ENCODE measurements at places on chromosomes 12 and 14. TPM values are rescaled to one million over a fixed set of nuclear protein-coding genes. Genes with fewer than 3 reads are reported as not detected.

GRCh38 chr12:92141591-92142121, 4.0 kb downstream of the BTG1 start:
- DNase-seq: no peak

DNA sequence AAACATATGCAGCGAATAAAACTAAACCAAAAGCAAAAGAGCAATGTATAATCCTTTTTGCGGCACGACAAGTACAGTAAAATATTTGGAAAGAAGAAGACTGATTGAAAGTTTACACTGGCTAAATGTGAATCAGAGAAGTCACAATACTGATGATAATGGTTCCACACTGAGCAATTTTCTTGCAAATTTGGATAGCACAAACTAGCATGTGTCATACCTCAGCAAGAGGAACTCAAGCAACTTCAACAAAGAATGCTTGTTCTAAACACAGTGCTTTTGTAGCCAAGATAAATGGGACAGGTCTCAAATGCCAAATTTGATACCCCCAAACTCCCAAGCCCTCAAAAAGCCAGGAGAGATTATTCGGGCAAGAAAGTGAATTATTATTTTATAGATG, 839.1 kb downstream of the GALC start:
- DNase-seq: no peak

GRCh38 chr14:38718519-38718918, 384.5 kb downstream of the SEC23A start:
- DNase-seq: no peak

- DNase-seq: no peak
Observed at GRCh38 chr14:61705017-61705416, 9.7 kb downstream of the HIF1A start.

GRCh38 chr14:102903248-102903888, 19.1 kb upstream of the AMN start:
- no peak for DNase-seq

Gene TGM1
- polyA plus RNA-seq: 2.1 TPM

DNA sequence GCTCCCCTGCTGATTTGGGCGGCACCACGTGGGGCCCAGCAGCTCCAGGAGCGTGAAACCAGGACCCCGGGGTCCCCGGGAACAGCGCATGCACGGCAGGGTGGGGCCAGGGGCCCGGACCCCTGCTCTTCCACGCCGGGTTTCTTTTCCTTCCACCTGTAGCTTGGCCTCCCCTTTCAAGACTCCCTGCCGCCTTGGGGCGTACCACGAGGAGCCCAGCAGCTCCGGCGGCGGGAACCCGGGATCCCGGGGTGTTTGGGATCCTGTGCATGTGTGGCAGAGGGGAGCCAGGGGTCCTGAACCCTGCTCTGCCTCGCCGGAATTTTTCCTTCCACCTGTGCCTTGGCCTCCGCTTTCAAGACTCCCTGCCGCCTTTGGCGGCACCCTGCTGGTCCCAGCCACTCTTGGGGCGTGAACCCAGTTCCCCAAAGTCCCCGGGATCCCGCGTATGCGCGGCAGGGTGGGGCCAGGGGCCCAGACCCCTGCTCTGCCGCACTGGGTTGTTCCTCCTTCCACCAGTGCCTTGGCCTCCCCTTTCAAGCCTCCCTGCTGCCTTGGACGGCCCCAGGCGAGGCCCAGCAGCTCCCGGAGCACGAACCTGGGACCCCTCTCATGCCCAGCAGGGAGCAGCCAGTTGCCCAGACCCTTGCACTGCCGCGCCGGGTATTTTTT, 322.7 kb downstream of the ALG10 start:
- DNase-seq: no peak

Gene CCDC198
- 241 TPM for polyA plus RNA-seq

Gene CLEC4C
- not detected for polyA plus RNA-seq

DNA sequence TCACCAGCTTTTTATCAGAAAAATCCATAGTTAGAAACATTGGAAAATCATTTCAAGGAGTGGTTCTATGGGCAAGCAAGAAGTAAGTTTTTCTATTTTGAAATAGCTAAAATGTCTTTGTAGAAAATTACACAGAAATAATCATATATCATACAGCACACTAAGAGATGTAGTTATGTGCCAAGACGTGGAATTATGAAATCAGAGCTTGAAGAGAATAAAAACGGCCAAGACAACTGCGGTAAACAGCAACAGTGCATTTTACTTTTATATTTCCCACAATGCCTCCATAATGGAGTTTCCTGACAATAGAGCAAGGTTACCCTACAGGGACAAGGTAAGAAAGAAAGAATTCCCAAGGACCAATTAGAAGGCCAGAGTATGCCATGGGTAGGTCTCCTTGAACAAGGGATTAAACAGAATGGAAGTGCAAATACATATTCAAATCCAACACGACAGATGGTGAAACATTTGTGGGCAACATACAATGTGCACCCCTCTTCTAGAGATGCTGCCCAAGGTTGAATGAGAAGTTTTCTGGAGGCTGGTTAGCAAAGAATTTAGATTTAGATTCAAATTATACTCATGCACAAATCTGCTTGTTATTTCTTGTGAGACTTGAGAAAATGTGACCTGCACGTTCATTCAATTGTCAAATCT, 76.1 kb upstream of the BTG1 start:
- DNase-seq: no peak

Gene LIN52
- polyA plus RNA-seq: 17.1 TPM

DNA sequence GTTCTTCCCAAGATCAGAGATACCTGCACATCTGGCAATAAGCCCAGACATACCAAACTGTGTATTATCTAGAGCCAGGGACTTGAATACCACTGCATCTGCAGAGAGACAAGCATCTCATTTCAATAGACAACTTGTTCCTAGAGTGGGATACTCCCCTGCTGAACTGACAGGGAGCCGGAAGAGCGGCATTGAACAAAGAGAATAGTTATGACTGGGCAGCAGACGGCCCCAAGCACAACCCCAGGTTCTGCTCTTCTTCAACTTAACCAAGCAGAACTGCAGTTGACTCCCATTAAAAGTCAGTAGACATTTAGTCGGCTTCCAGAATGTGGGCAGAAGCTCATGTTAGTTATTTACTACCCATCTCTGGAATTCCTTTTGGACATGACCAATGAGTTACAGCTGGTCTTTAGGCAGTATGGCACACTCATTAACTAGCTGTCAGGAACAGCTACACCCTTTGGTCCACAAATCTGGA, 112.9 kb downstream of the HMGA2 start:
- peak; percentile 70 for DNase-seq

- no peak for DNase-seq
Observed at GRCh38 chr12:27436768-27437167, 9.8 kb upstream of the SMCO2 start.

DNA sequence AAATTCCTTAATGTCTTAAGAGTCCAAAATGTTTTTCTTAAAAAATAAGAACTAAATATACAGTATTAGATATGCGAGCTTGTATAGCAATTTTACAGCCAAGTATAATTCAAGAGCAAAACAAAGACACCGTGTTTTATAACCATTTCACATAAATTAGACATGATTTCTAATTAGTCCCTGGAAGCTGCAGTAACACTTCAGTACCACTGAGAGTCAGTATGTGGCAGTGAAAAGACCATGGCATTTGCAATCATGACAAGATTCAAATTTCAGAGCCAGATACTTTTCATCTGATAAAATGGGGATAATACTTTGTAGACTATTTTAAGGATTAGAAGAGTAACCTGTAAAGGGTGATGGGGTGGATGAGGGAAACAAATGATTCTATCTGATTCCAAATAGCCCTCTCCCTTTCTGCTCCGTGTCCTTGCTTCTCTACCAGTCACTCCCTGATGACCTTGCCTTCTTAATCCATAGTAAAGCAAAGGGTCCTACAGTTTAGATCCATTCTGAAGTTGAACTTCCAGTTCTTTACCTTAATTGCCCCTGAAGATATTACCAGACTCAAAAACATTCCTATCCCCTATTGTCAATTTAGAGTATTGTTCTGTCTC, 145.4 kb upstream of the ABCD2 start:
- DNase-seq: peak; percentile 6

- no peak for DNase-seq
Observed at GRCh38 chr12:77167801-77168200, 102.4 kb upstream of the E2F7 start.

Gene UBC
- 1,141 TPM for polyA plus RNA-seq

GRCh38 chr14:106083082-106083481, 556.7 kb downstream of the TMEM121 start:
- DNase-seq: no peak

DNA sequence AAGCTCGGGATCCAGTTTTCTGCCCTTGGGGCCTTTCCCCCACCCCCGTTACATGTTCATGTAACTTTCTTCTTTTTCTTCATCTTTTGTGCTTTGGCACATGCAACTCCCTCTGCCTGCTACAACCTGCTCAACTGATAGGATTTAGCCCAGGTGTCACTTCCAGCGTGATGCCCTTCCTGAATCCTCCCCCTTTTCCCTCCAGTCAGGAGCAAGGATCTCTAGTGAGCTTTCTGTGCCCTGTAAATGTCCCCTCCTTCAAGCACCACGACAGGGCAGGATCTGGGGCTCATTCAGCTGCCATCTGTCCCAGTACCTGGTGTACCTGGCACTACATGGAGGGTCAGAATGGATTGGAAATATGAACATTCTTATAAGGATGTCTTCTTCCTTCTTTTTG, 15.3 kb downstream of the PELI2 start:
- no peak for DNase-seq

Gene CCDC177
- 0.05 TPM for polyA plus RNA-seq

- DNase-seq: no peak
Observed at GRCh38 chr12:65940744-65941143, 116.5 kb downstream of the HMGA2 start.

Gene OR11H6
- not detected for polyA plus RNA-seq

GRCh38 chr12:116601933-116602810, 43.0 kb downstream of the MAP1LC3B2 start:
- no peak for DNase-seq

Gene CPNE6
- not detected for polyA plus RNA-seq

Gene RNASE12
- not detected for polyA plus RNA-seq

Gene WNT1
- not detected for polyA plus RNA-seq

DNA sequence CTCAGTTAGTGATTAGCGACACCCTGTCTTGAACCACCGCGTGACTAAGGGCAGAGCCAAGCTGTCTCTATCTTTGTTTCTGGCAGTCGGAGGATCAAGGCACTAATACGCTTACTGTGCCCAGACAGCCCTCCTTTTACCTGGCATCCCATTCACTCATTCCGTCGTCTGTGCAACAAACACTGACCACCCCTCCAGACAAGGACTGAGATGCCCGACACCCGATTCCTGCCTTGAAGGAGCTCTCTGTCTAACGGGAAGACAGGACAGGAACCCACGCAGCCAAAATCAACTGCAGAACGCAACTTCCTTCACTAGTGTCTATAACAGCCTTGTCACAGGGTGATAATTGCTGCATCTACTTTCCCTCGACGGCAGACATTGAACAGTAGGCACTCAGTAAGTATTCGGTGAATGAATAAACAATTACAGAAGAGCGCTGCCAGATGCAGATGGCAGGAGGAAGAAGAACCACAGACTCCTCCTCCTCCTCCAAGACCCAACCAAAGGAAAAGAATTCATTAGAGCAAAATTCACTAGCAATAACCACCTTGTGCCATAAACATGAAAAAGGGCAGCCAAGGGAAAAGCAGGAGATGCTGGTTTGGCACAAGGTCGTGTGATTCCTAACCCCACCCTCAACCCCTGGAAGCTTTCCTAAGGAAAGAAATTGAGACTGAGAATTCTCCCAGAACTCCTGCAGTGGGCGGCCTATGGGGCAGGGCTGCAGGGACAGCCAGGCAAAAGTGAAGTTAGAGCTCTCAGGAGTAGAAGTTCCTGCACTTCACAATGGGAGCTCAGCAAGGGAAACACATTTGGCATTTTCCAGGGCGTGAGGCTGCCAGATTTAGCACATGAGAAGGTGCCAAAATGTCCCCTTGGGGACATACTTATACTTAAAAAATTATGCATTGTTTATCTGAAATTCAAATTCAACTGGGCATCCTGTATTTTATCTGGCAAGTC, 186.6 kb upstream of the DIO3 start:
- DNase-seq: no peak

Gene SLC2A14
- polyA plus RNA-seq: 0.46 TPM

GRCh38 chr14:22887990-22888378, 5.0 kb downstream of the REM2 start:
- DNase-seq: no peak

GRCh38 chr14:20848316-20848954, 42.8 kb upstream of the RNASE3 start:
- DNase-seq: no peak

Gene SLCO1B3
- not detected for polyA plus RNA-seq

Gene MYL2
- polyA plus RNA-seq: not detected

GRCh38 chr14:37403626-37404025, 191.4 kb downstream of the FOXA1 start:
- no peak for DNase-seq

Measured in renal cortex interstitium (tissue), 15 donors.